ENCODE measurements at places on chromosomes 5 and 9. TPM values are rescaled to one million over a fixed set of nuclear protein-coding genes. Genes with fewer than 3 reads are reported as not detected.

UBAC1 gene
- total RNA-seq, result 38.5 TPM

DAB2IP gene
- total RNA-seq, result 8.4 TPM

ABCA2 gene
- total RNA-seq, result 5.5 TPM

N4BP3 gene
- 4.5 TPM for total RNA-seq

SEC61B gene
- 77.2 TPM for total RNA-seq

CSF2 gene
- not detected for total RNA-seq

SCGB3A2 gene
- not detected for total RNA-seq

CATSPER3 gene
- under 0.01 TPM for total RNA-seq

GPR150 gene
- total RNA-seq, result 0.26 TPM

GRCh38 chr5:179374506-179375235 lies 29.4 kb upstream of the ADAMTS2 start:
- DNase-seq, result no peak

DNA sequence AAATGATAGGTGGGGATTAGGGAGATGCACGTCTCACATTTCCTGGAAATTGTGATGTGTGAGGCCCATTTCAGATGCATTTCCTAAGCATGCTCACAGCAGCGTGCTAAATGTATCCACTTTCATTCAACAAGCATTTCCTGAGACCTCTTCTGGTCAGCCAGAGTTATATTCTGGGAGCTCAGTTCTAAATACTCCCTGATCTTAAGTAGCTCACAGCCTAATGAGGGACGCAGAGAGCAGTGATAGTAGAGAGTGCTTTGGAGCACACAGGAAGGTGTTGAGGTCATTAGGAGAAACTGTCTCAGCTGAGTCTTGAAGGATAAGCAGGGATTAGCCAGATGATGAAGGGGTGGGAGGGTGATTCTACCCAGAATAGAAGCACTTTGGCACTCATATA lies 46.2 kb upstream of the FSD1L start:
- no peak for DNase-seq

GRCh38 chr5:88399561-88399960 lies 130.9 kb upstream of the TMEM161B start:
- no peak for DNase-seq

DNA sequence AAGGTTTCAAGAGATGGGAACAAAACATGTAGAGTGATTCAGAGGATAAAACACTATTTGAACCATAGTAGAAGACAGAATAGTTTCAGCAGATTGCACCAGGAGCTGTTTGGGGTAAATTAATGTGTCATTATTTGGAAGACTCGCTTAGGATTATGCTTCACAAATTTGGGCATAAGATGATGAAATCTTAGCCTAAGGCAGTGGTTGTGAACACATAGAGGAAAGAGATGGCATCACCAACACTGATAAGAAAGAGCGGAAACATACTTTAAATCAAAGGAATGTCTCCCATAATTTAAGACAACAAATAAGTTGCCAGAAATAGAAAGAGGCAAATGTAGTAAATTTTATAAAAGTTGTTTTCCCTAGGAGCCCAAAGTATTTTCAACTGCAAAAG lies 66.1 kb upstream of the TBCA start:
- DNase-seq, result no peak

- DNase-seq, result no peak
Observed at GRCh38 chr5:150179019-150179620, 10.7 kb upstream of the SLC6A7 start.

DNA sequence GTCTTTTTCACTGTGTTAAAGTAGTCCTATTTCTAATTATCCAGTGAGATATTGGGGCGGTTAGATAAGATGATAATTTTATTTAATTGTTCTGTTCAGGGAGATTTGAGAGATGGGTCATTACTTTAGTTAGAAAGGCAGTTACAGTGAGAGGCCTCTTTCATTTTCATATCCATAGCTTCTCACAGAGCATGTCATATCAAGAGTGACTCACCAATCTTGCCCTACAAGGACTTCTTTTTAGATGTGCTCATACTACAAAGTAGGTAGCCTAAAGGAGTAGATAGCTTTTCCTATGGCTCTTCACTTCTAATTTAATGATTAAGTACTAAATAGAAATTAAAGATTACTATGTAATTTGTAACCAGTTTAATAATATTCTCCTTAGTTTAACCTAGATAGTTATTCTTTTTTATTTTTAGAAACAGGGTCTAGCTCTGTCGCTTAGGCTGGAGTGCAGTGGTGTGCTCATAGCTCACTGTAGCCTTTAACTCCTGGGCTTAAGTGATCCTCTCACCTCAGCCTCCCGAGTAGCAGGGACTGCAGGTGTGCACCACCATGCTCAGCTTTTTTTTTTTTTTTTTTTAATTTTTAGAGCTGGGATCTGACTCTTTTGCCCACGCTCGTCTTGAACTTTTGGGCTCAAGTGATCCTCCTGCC lies 71.0 kb downstream of the FER start:
- peak; percentile 78 for DNase-seq

DNA sequence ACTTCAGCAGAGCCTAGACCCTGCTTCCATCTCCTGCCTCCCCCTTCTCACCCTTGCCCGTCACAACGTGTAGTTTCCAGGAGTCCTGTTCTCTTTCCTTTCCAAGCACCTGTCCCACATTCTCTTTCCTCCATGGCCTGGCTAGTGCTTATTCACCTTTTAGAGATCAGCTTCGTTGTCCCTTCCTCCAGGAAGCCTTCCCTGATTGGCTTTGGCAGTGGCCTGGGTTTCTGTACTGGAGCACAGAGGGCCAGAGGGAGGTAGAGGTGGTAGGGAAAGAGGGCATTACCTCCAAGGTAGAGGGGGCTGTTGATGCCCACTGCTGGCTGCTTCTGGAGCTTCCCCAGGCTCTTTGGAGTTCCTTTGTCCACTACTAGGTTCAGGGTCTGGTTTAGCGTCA lies 93.7 kb upstream of the PANK3 start:
- no peak for DNase-seq

DNA sequence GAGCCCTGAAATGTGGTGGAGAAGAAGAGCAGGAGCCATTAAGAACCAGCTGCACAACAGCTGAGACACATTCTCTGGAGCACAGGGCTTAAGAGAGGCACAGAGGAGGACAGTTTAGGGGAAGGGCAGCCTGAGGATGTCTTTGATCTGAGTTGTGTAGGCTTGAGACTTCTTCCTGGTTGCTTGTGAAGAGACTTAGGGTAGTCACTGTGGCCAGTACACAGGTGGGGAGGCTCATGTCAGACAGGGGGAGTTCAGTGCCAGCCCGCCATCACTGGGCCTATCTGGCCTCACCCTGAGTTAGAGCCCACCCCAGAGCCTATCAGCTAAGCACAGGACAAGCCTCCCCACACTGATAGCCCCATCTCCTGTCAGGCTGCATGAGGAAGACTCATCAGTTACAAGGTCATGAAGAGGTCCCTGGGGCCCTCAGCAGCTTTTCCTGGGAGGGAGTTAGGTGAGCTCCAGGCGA lies 19.8 kb downstream of the SLC22A4 start:
- no peak for DNase-seq

DNA sequence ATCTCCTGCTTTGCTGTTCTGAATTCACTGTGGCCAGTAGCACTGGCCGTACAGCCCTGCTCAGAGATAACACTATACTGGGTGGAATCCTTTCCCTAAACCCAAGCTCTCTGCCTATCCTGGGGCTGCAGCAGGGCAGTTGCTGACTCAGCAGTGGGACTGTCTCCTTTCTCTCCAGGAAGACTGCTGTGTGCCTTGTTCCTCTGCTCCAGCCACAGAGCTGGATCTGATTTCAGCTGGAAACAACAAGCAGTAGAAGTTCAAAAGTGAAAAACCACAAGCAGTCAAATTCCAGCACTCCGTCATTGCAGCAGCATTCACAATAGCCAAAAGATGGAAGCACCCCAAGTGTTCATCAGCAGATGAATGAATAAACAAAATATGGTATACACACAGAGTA lies 105.0 kb downstream of the FBXL7 start:
- DNase-seq, result no peak

GRCh38 chr5:142356349-142356715 lies 31.5 kb upstream of the SPRY4 start:
- no peak for DNase-seq

DNA sequence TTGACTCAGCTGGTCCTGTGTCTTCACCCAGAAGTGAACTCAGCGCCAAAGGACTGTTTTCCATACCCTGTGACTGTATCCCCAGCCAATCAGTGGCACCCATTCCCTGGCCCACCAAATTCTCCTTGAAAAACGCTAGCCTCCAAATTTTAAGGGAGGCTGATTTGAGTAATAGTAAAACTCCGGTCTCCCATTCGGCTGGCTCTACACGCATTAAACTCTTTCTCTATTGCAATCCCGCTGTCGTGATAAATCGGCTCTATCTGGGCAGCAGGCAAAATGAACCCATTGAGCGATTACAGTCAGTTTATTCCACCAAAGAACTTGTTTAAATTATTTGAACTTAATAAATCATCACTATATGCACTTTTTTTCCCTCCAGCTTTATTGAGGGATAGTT lies 55.9 kb upstream of the PPP1R26 start:
- DNase-seq, result no peak

GRCh38 chr5:56426693-56427092 lies 193.6 kb upstream of the ANKRD55 start:
- DNase-seq, result no peak

- DNase-seq, result no peak
Observed at GRCh38 chr9:80437091-80437640, 865.4 kb downstream of the TLE4 start.

- no peak for DNase-seq
Observed at GRCh38 chr5:10680876-10681481, 80.1 kb downstream of the DAP start.

GRCh38 chr5:158178535-158178934 lies 319.6 kb upstream of the CLINT1 start:
- no peak for DNase-seq

DNA sequence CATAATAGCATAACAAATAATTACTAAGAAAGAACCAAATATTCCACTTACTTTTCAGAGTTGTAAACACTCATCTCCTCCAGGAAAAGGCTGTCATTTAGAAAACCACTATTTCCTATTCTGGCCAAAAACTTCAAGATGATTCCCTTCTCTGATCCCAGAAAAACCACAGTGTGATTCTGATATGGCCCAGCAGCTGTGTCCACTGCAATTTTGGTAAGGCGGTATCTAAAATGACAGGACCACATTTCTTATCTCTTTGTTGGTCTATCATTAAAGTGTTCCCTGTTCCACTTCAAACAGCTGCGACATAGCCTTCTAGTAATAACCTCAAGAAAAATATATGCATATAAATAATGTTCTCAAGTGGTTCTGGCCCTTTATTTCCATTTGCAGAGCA lies 96.1 kb downstream of the SEMA6A start:
- DNase-seq, result no peak

- DNase-seq, result no peak
Observed at GRCh38 chr5:10343486-10343885, 10.0 kb upstream of the MARCHF6 start.

- DNase-seq, result no peak
Observed at GRCh38 chr5:127433526-127433925, 83.9 kb upstream of the PRRC1 start.

DNA sequence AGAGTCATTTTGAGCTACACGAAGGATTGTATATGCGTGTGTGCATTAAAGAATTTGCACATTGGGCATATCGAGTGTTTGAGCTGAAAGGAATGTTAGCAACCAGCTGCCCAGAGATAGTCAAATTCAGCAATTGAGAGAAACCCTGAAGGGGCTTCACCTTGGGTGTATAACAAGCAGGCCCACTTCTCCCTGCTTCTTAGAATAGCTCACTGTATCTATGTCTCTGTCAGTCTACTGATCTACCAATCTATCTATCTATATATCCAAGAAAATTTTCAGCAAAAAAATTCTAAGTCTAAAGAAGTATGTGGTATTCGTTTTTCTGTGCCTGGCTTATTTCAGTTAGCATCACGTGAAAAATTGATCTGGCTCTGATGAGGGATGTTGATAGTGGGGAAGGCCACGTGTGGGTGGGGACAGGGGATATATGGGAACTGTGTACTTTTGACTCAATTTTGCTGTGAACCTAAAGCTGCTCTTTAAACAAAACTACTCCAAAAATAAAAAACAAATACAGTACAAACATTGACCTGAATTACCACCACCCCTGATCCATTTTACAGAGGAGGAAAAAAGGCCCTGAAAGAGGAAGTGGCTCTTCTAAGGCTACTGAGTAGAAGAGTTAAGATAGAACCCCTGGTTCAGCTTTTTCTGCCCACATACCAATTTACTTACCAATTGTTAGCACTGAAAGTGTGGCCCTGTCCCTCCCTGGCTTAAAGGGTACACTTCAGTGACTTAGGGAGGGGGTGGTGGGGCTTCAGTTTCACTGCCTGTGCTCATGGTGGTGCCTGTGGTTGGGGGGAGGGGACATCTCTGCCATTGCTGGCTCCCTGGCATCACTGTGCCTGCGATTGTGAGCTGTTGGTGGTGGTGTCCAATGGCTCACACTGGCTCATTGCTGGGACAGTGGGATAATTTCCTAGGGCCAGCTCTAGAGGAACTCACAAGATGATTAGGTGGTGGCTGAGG lies 141.8 kb downstream of the DOCK2 start:
- no peak for DNase-seq

DNA sequence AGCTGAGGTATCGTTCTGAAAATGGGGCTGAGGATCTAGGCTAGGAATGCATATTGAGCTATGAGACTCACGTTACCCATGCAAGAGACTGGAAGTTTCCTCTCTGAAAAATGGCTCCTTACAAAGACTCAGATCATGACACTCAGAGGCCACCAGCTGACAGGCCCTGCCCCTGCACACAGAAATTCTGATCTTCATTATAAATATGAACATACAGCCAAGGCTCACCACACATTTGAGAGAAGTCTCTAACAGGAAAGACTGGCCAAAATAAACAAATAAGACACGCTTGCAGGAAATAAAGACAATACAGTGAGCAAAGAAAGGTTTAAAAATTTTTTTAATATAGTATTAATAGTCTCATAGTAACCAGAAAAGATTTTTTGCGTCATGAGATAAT lies 365.9 kb downstream of the NFIB start:
- DNase-seq, result no peak
